Sigmoid colon (tissue), 7 donors: ENCODE measurements at places on chromosomes 1 and 21. TPM values are rescaled to one million over a fixed set of nuclear protein-coding genes. Genes with fewer than 3 reads are reported as not detected.
A peak's percentile ranks its signal among the peaks of the same experiment; 100 is the strongest.

The PYHIN1 gene
- 0.82 TPM for total RNA-seq

The RHD gene
- total RNA-seq = 0.36 TPM

- DNase-seq = no peak
Observed at GRCh38 chr1:15295696-15296095, 48.7 kb downstream of the FHAD1 start.

GRCh38 chr1:24151175-24151533, 8.2 kb upstream of the IL22RA1 start:
- DNase-seq = no peak

The THEM5 gene
- total RNA-seq = not detected

The AKNAD1 gene
- total RNA-seq = 0.82 TPM

The IL12RB2 gene
- total RNA-seq = 1.5 TPM

GRCh38 chr1:92210701-92211100, 7.0 kb upstream of the C1orf146 start:
- DNase-seq = no peak

DNA sequence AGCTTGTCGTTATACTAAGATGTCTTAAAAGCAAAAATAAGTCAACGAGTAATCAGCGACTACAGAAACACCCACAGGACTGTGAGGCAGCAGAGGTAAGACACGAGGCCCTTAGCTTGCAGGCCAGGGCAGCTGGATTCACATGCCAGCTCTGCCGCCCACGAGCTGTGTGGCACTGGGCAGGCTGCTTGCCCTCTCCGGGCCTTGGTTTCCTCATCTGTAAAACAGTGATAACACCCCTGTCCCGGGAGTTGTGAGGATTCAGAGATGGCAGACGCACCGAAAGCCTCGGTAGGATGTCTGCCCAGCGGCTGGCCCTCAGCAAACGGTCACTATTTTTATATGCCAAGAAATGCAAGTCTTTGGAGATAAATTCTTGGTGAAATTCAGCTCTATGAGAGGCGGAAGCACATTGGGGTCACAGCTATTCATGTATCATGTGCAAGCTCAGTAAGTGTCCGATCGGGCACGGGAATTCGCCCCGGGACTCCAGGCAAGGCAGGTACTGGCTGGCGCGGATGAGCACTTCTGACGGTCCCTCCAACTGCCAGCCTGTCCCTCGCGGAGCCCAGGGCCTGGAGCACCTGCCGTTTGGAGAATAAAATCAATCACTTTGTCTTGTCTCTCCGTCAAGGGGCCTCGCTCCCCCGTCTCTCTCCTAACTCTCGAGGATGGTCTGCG, 1.1 kb downstream of the C2CD2 start:
- no peak for DNase-seq

- DNase-seq = no peak
Observed at GRCh38 chr1:232655028-232655745, 25.3 kb upstream of the SIPA1L2 start.

GRCh38 chr1:117615474-117615873, 9.6 kb downstream of the TENT5C start:
- DNase-seq = no peak

DNA sequence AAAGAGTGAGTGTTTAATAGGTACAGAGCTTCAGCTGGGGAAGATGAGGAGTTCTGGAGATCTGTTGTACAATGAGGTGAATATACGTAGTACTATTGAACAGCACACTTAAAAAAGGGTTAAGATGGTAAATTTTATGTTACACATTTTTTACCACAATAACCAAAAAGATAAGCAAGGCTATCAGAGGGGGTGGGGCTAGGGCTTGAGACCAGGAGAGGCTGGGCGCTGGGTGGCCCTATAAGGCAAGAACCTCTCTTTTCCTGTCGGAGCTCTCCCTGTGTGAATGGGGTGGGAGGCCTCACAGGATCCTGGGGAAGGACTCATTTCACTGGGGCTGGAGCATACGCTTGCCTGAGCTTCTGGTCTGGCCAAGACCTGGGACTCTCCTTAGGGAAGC, 9.0 kb downstream of the SLC41A1 start:
- DNase-seq = no peak

- no peak for DNase-seq
Observed at GRCh38 chr1:206809504-206810084, 37.3 kb upstream of the IL10 start.

DNA sequence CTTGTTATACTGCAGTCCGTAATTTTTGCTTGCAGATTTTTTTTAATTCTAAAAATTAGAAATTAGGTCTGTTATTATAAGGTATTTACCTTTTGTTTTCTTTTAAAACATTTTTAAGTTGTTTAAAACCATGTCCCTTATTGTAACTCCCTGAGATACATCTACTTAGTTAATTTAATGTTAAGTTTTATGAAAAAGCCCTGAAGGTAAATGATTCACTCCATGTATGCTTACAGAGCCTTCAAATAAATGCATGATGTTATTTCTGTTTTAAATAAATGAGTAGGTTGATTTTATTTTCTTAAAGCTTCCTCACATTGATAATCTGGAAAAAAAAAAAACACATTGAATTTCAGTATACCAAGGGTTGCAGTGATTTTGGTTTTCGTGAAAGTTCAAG, 7.5 kb downstream of the SRSF11 start:
- no peak for DNase-seq

DNA sequence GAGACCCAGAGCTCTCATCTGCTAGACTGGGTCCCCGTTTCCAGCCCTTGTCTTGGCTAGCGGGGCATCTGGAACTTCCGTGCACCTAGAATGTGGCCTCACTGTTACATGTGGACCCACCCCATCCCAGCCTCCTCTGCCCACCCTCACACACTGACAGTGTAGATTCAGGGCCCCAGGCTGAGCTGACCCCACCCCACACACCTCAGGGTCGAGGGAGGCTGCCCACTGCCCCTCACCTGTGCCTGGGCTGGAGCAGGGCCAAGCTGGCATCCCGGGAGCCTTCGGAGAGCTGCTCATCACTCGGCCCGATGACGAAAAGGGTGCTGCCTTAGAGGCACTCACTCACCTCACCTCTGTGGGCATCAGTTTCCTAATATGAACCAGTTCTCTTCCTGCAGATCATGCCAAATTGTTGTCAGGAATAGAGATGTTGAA, 11.1 kb downstream of the ACOT11 start:
- no peak for DNase-seq

- peak; percentile 78 for DNase-seq
Observed at GRCh38 chr1:226736908-226737818, 1.9 kb downstream of the ITPKB start.

The SELENBP1 gene
- total RNA-seq = 142 TPM

- peak; percentile 44 for DNase-seq
Observed at GRCh38 chr1:41611068-41611931, 126.8 kb upstream of the EDN2 start.

- peak; percentile 91 for DNase-seq
Observed at GRCh38 chr1:58922302-58923089, 138.6 kb upstream of the JUN start.

The AK5 gene
- total RNA-seq = 0.33 TPM

DNA sequence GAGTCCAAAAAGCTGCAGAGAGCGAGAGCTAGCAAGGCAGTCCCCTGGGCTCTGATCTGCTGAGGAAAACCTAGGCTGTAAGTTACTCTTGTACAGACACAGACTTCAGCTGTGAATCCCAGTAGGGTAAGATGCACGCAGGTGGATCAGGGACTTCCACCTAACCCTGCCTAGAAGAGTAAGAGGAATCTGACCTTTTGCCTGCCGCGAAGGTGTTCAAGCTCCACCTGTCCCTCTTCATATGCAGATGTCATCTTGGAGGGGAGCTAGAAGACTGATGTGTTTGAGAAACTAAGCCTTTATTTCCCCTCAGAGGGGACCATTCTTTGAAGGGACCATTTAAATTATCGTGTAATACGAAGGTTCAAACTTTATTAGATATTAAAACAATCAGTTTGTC, 108.6 kb upstream of the USP24 start:
- no peak for DNase-seq

GRCh38 chr1:179824265-179824664, 53.3 kb downstream of the TOR1AIP2 start:
- DNase-seq = peak; percentile 52

DNA sequence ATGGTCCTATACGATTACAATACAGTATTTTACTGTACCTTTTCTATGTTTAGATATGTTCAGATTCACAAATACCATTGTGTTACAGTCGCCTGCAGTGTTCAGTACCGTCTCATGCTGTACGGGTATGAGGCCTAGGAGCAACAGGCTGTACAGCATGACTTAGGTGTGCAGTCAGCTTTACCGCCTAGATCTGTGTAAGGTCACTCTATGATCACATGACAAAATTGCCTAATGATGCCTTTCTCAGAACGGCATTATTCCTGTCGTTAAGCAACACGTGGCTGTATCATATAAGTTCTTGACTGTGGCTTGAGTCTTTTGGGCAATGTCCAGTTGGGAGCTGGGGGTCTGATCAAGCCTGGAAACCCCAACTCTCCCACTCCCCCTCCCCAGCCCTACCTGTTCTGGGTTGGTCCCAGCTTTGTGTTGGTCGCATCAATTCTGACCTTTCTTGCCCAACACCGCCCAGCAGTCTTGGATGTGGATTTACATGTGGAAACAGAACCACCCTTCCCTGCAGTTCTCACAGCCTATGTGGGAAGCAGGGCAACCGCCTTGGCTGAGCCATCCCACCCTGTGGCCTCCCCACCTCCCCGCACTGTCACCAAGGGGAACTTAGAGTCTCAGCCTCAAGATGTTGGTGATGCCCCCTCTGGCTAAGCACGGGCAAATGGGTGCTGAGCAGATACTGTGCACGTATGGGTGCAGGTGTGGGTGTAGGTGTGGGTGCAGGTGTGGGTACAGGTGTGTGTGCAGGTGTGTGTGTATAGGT, 80.2 kb upstream of the ACTL8 start:
- no peak for DNase-seq

The DNAJC11 gene
- 21.2 TPM for total RNA-seq

The S100A3 gene
- 1.6 TPM for total RNA-seq

The CCSAP gene
- total RNA-seq = 4.2 TPM

The S100A7 gene
- total RNA-seq = not detected

The MGST3 gene
- 235 TPM for total RNA-seq

GRCh38 chr1:201504799-201505502, 2.0 kb downstream of the CSRP1 start:
- peak; percentile 70 for DNase-seq

DNA sequence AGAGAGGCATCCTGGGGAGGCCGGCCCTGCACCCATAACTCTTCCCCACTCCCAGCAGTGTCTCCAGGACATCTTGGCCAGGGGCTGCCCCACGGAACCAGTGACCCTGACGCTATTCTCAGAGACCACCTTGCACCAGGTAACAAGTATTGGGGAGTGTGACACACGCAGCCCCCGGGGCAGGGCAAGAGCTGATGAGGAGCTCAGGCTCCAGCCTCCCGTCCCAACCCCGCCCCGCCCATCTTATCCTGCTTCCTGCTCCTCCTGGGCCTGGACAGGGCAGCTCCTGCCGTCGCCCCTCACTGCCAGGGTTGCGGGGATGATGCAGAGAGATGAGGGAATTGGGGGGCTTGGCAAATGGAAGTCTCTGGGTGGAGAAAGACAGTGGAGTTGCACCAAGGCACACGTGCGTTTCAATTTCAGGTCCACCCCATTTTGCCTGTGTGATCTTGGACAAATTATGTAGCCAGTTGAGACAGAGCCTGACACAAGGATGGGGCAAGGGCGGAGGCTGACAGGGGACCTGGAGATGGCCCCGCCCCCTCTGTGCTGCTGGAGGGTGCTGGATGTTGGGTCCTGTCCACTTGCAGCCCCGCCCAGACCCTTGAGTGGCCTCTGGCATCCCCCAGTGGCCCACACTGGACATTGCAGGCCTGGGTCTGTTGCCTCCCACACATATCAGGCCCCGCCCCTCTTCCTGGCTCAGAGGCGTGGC, 10.7 kb downstream of the CLCNKA start:
- DNase-seq = peak; percentile 96

DNA sequence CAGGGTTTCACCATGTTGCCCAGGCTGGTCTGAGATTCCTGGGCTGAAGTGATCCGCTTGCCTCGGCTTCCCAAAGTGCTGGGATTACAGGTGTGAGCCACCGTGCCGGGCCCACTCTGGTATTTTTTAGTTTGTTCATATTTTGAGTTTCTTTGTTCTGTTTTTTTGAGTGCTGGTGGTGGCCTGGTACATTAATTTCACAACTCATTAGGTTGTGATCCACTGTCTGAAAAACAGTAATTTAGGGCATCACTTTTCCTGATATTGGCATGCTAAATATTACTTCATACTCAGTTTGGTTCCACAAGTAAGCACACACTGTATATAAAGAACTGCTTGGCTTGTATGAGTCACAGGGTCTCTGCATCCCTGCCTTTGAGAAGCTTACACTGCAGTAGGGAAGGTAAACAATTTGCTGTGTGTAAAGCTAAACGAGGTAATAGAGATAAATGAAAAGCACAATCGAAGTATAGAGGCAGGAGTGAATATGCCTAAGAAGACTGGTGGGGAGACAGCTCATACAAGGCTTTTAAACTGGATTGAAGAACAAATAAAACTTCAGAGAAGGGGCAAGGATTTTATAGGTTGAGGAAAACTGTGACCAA, 7.7 kb downstream of the SNX27 start:
- DNase-seq = no peak

- DNase-seq = no peak
Observed at GRCh38 chr1:236953151-236953700, 51.0 kb downstream of the MT1HL1 start.

- DNase-seq = no peak
Observed at GRCh38 chr1:206521694-206522402, 14.5 kb downstream of the RASSF5 start.
